ENCODE measurements at places on chromosomes 7 and 10. TPM values are rescaled to one million over a fixed set of nuclear protein-coding genes. Genes with fewer than 3 reads are reported as not detected.

The OR6B1 gene
- total RNA-seq: not detected

- peak overlapping the region; percentile 23 for H3K4me3 ChIP-seq
- H3K27ac ChIP-seq: peak overlapping the region; percentile 32
- H3K36me3 ChIP-seq: no peaks in the 10 kb centered on the region
These were observed 248.3 kb downstream of the ADARB2 start for GRCh38 chr10:1488970-1489548.

GRCh38 chr7:140036224-140036962, 26.4 kb downstream of the PARP12 start:
- H3K27ac ChIP-seq: no peak overlapping the region
- H3K36me3 ChIP-seq: peaks cover 10% of the 10 kb centered on the region
- peak; percentile 17 for DNase-seq
- no peak overlapping the region for H3K4me3 ChIP-seq
- peaks cover 4% of the 10 kb centered on the region for H3K4me1 ChIP-seq

- no peaks in the 10 kb centered on the region for H3K27me3 ChIP-seq
- DNase-seq: no peak
- H3K4me3 ChIP-seq: no peak overlapping the region
- H3K36me3 ChIP-seq: no peaks in the 10 kb centered on the region
- no peak overlapping the region for H3K27ac ChIP-seq
- H3K4me1 ChIP-seq: no peaks in the 10 kb centered on the region
These were observed 18.5 kb upstream of the CTAGE4 start for GRCh38 chr7:144164784-144165183.

DNA sequence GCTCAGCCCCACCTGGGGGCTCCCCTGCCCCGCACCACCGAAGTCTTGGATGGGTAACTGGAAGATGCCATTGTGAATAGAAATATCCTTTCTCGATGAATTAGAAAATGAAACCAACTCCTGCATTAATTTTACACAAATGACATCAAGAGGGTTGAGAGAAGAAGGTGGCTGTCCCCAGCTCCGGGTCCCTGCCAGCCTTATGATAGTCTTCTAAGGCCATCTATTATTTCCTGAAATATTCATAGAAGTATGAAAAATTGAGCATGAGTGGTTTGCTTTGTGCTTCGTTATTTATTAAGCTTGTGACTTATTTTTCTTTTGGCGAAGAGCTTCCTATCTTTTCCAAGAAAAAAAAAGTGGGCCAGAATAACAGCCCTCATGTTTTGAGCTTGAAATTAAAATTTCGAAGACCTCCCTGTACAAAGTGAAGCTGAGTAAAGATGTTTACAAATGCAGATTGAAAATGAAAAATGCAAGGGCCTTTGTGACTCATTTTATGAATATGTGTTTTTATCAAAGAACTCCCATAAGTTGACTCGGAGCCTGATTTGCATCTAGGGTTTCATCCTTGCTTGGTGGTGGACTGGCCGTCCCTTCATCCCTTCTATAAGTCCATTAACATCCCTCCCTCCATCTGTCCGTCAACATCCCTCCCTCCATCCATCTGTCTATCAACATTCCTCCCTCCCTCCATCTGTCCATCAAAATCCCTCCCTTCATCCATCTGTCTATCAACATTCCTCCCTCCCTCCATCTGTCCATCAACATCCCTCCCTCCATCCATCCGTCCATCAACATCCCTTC, 20.5 kb upstream of the CFAP46 start:
- peak overlapping the region; percentile 71 for H3K4me3 ChIP-seq
- H3K27ac ChIP-seq: no peak overlapping the region
- peaks cover 3% of the 10 kb centered on the region for H3K4me1 ChIP-seq
- no peaks in the 10 kb centered on the region for H3K36me3 ChIP-seq
- no peaks in the 10 kb centered on the region for H3K27me3 ChIP-seq

DNA sequence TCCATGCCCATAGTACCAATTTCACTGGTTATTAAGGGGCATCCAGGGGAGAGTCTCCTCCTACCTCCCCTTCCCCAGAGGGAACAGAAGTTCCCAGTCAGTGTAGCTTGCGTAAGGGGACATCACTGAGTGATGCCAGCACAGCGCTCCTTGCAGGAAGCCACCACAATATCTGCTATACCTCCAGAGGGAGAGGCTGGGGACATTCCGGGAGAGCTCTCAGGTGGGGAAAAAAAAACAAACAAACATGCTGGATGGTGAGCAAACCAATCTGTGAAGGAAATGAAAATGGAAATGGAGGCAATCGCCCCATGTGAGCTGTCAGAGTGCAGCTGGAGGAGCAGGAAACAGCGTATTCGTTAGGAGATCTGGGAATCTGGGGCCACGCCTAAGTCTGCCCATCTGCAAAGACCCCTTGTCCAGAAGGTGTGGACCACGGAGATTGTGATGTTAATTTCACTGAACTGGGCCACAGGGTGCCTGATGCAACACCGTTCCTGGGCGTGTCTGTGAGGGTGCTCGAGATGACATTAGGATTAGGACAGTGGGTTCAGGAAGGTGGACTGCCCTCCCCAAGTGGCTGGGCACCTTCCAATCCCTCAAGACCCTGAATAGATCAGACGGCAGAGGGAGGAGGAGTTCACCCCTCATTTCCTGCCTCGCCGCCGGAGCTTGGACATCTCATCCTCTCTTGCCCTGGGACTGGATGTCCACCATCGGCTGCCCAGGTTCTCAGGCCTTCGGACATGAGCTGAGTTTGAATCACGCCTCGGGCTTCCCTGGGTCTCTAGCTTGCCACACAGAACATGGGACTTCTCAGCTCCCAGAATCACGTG, 30.5 kb downstream of the GNA12 start:
- peaks cover 5% of the 10 kb centered on the region for H3K4me1 ChIP-seq
- H3K36me3 ChIP-seq: no peaks in the 10 kb centered on the region
- no peak overlapping the region for H3K27ac ChIP-seq
- H3K27me3 ChIP-seq: no peaks in the 10 kb centered on the region
- H3K4me3 ChIP-seq: no peak overlapping the region

The CYP2C19 gene
- total RNA-seq: not detected

The ACSM6 gene
- total RNA-seq: not detected

DNA sequence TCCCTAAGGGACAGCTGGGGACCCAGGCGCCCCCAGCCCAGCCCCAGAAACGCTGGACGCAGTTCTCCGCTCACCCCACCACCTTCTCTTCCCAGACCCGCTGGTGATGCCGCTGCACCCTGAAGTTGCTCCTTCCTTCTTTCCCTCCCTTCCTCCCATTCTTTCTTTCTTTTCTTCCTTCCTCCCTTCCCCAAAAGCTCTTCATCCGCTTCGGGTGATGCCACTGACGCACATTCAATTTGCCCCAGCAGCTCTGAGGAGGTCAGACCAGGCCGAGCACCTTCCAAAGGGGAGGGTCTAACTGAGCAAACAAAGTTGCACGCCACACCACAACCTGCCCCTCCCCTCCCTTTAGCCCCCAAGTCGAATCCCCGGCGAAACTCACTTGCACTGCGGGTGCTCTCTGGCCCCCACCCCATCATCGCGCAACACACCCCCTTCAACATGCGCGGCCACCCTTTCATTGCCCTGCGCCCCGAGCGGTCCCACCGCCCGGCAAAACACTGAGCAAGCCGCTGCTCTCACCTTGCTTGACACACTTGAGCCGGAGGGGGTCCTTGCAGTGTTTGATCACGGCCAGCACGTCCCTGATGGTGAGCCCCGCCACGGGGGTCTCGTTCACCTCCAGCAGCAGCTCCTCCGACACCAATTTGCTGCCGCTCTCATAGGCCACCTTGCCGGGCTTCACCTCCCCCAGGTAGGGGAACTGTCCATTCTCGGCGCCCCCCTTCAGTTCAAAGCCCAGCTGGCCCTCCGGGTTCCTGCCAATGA, 787 bp downstream of the MAGI2 start:
- peaks cover 4% of the 10 kb centered on the region for H3K27me3 ChIP-seq
- no peaks in the 10 kb centered on the region for H3K4me1 ChIP-seq
- no peaks in the 10 kb centered on the region for H3K36me3 ChIP-seq
- H3K27ac ChIP-seq: no peak overlapping the region
- no peak overlapping the region for H3K4me3 ChIP-seq

The ELAPOR2 gene
- total RNA-seq: 7.1 TPM

The TMEM130 gene
- not detected for total RNA-seq

- H3K27ac ChIP-seq: no peak overlapping the region
- no peaks in the 10 kb centered on the region for H3K4me1 ChIP-seq
- no peak for DNase-seq
- H3K27me3 ChIP-seq: no peaks in the 10 kb centered on the region
These were observed 1.5 kb downstream of the DNAJC12 start for GRCh38 chr10:67836488-67836887.

The MMRN2 gene
- total RNA-seq: 0.95 TPM

The PRSS2 gene
- total RNA-seq: 28.8 TPM

GRCh38 chr10:63268149-63268797, 135.1 kb downstream of the NRBF2 start:
- H3K27me3 ChIP-seq: no peaks in the 10 kb centered on the region
- H3K4me3 ChIP-seq: peak overlapping the region; percentile 91
- H3K4me1 ChIP-seq: peaks cover 18% of the 10 kb centered on the region
- no peak for DNase-seq

DNA sequence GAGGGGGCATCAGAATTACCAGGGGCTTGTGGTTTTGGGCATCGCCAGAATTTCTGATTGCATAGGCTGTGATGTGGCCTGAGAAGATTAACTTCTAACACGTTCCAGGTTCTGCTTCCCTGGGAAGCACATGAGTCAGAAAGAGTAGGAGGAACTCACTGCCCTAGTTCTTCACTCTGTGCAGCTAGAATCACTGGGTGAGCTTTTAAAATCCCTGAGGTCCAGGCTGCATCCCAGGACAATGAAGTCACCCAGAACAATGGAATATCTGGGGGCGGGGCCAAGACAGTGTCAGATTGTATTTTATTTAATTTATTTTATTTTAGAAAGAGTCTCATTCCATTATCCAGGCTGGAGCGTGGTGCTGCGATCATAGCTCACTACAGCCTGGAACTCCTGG, 636.5 kb downstream of the CALN1 start:
- no peaks in the 10 kb centered on the region for H3K27me3 ChIP-seq
- no peak overlapping the region for H3K4me3 ChIP-seq
- no peak for DNase-seq
- no peaks in the 10 kb centered on the region for H3K36me3 ChIP-seq

- H3K4me1 ChIP-seq: peaks cover 12% of the 10 kb centered on the region
- DNase-seq: no peak
- H3K27ac ChIP-seq: no peak overlapping the region
- H3K27me3 ChIP-seq: no peaks in the 10 kb centered on the region
- H3K4me3 ChIP-seq: no peak overlapping the region
These were observed 36.7 kb downstream of the CDK6 start for GRCh38 chr7:92799446-92800211.

- no peak overlapping the region for H3K27ac ChIP-seq
- H3K36me3 ChIP-seq: no peaks in the 10 kb centered on the region
- DNase-seq: no peak
- H3K4me1 ChIP-seq: no peaks in the 10 kb centered on the region
- H3K27me3 ChIP-seq: no peaks in the 10 kb centered on the region
These were observed 10.4 kb downstream of the CNNM1 start for GRCh38 chr10:99339563-99340047.

DNA sequence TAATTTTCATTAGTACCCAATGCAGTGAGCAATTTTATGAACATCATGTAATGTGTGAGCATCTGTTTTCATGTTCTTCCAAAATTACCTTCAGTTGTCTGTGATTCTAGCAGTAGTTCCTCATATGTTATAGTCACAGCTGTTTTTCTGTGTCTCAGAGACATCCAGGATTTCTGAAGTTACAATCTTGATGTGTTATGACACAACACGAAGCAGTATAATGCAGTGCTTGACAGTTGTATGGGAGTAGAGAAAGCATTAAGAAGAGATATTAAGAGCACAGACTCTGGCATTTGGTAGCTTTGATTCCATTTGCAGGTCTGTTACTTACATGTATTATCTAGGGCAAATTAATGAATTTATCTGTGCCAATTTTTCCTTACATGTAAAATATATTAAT, 414.7 kb upstream of the PCDH15 start:
- no peak overlapping the region for H3K4me3 ChIP-seq
- no peak overlapping the region for H3K27ac ChIP-seq
- no peaks in the 10 kb centered on the region for H3K4me1 ChIP-seq
- H3K36me3 ChIP-seq: no peaks in the 10 kb centered on the region

The RAB19 gene
- total RNA-seq: 0.35 TPM

DNA sequence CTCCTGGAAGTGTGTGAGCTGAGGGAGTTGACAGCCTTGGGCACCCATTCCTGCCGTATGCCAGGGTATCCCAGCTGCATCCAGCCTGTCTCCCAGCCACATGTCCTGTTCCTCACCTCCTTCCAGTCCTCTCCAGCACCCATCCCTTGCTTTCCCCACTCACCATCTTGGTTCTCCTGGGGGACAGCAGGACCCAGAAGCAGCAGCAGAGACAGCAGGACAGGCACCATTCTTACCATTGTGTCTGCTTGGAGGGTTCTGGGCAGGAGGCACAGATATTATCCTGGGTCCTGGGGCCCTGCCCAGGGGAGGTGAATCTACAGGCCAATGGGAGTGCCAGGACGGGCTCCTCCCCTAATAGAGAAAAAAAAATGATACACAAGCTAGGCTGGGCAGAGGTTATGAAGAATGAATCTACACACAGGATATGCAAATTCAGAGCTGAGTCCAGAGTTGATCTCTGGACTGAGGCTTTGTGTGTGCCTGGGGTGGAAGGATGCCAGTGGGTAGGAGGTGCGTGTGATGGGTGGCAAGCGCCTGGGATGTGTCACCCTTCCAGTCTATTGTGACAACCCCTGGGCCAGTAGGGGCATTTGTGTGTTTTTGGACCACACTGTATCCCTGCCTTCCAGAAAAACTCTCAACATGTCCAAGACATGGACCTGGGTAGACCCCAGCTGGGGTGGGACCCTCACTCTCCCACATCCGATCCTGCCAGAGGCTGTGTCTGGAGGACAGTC, at the start of gene AZGP1:
AZGP1 (minus strand) TSS at position 250 of the 740 bp plus-strand sequence; CDS start at position 239, 11 bp downstream.
- no peaks in the 10 kb centered on the region for H3K4me1 ChIP-seq
- H3K36me3 ChIP-seq: no peaks in the 10 kb centered on the region
- DNase-seq: no peak
- no peak within 1 kb of the TSS for H3K27ac ChIP-seq
- H3K4me3 ChIP-seq: no peak within 1 kb of the TSS

GRCh38 chr10:37704566-37704965, 152.8 kb downstream of the ZNF248 start:
- DNase-seq: no peak
- no peaks in the 10 kb centered on the region for H3K36me3 ChIP-seq
- no peak overlapping the region for H3K4me3 ChIP-seq

The MAT1A gene
- 0.29 TPM for total RNA-seq

The AGAP3 gene
- 62.9 TPM for total RNA-seq

DNA sequence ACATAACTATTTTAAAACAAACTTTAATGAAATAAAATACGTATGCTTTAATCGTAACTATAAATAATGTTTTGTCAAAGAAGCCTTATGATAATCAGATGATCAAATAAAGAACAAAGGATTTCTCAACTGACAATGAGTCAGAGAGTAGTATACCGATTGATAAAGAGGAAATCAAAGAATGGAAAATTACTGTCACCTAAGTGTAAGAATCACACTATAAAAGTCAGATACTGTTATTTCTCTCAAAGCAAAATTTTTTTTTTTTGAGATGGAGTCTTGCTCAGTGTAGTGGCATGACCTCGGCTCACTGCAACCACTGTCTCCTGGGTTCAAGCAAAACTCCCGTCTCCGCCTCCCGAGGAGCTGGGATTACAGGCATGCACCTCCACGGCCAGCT, 18.8 kb downstream of the DNAJC2 start:
- DNase-seq: no peak
- no peaks in the 10 kb centered on the region for H3K4me1 ChIP-seq
- no peak overlapping the region for H3K27ac ChIP-seq
- H3K4me3 ChIP-seq: no peak overlapping the region
- H3K27me3 ChIP-seq: no peaks in the 10 kb centered on the region

All from GM12878 (cell line).